ENCODE measurements at places on chromosomes 1 and 21. TPM values are rescaled to one million over a fixed set of nuclear protein-coding genes. Genes with fewer than 3 reads are reported as not detected.

- DNase-seq = no peak
Measured at GRCh38 chr1:221878134-221878533, 136.2 kb upstream of the DUSP10 start.

GRCh38 chr21:17742181-17742580 is 77.0 kb downstream of the C21orf91 start:
- DNase-seq = no peak

DNA sequence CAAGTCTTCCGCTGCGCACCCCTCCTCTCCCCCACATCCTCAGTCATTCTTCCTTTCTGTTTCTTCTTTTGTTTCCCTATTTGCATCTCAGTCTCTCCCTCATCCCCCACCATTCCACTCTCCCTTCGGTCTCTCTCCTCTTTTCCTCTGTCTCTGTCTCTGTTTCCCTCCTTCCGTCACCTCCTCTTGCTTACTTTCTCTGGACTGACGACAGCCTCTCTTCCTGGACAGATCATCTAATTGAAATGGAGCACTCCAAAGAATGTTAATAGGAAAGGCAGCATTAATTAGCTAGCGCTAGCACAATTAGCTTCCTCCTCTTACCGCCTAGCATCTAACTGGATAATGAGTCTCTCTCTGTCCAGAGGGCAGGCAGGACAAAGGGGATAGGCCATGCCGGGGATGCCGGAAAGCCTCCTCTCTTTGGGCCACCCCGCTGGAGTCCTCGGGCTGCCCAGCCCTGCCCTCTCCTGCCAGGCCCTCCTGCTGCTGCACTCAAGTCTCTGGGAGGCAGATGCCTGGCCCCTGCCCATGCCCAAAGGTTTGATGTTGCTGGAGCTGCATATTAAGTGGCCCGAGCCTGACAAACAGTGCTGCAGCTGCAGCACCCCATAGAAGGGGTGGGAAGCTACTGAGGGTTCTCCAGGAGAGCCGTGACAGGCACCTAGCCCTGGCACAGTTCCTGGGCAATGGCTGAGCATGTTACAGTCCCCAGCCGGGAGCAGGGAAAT is 20.8 kb downstream of the DISP3 start:
- no peak for DNase-seq

DNA sequence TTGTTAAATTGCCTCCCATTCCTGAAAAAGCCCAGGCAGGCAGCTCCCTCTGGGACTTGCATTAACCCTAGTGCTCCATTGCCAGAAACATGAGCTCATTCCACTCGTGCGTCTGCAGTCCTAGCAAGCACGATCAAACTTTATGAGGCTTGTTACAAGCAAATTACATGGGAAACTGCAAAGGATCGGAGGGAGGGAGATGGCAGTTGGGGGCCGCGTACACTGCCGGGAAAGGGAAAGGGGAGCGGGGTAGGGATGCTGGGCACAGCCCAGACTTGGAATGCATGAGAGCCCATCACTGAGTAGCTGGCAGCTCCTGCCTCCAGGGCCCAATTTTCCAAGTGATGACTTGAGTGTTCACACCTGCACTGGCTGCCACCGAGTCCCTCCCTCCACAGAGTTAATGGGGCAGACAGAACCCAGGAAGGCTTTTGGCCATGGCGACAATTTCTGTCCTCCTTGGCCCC is 169.9 kb downstream of the BRINP2 start:
- DNase-seq = no peak

DNA sequence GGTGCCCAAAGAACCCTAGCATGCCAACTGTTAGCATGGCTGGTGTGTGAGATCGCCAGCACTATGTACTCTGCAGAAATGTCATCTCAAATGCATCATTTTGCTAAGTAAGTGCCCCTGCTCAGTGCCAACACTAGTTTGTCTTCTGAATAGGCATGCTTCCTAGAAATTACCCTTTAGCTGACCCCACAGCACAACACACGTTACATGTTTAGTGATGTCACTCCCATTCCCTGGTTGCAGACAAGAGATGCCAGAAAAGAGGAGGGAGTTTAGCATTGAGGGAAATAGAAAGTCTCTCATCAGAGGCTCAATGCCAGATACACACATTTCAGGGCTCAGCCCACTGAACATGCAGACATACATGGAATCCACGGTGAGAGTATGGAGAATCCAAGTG is 9.3 kb upstream of the ST6GALNAC3 start:
- DNase-seq = no peak

DNA sequence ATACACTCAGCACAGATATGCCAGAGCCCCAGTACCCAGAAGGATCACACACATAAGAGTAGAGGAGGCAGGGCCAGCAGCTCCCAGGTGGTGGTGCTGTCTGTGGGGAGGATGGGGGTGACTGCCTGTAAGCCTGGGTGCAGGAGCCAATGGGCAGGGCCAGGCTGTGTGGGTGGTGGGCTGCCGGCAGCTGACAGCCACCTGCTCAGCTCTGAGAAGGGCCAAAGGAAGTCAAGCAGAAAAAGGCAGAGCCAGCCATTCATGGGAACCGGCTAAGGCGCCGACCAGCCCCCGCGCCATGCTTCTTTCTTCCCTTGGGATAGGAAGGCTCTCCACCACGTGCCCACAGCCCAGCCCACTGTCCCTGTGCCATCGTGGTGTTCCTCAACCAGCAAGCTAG is 14.1 kb downstream of the PIK3C2B start:
- no peak for DNase-seq

The WDR64 gene
- total RNA-seq = not detected

GRCh38 chr1:39802496-39803260 is 14.0 kb upstream of the BMP8B start:
- no peak for DNase-seq

The SPRR2E gene
- not detected for total RNA-seq

DNA sequence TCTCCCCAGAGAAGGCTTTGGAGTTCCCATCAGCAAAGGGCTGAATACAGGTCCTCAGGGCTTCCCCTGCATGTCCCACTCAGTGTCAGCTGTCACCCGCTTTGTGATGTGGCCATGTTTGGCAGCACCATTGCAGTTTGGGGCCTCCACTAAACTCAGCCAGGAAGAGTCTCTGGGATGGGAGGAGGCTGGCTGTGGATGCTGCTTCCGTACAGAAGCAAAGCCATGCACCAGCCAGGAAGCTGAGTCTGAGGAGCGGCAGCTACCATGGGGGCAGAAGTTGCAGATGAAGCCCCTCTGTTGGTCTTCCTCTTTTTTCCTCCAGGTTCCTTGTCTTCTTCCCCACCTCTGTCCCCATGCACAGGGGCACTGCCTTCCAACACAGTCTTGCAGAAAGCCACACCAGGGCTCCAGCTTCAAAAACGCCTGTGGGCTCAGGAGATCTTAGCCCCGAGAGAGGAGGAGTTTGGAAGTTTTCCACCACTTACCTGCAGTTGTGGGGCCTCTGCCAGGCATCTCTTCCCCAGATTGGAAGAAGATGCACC is 416.8 kb downstream of the NPHP4 start:
- no peak for DNase-seq

The ERICH3 gene
- total RNA-seq = not detected

The VANGL1 gene
- 5.2 TPM for total RNA-seq

The C1orf116 gene
- total RNA-seq = 0.81 TPM

The IL19 gene
- not detected for total RNA-seq

GRCh38 chr1:19698181-19698580 is 33.5 kb downstream of the HTR6 start:
- no peak for DNase-seq

DNA sequence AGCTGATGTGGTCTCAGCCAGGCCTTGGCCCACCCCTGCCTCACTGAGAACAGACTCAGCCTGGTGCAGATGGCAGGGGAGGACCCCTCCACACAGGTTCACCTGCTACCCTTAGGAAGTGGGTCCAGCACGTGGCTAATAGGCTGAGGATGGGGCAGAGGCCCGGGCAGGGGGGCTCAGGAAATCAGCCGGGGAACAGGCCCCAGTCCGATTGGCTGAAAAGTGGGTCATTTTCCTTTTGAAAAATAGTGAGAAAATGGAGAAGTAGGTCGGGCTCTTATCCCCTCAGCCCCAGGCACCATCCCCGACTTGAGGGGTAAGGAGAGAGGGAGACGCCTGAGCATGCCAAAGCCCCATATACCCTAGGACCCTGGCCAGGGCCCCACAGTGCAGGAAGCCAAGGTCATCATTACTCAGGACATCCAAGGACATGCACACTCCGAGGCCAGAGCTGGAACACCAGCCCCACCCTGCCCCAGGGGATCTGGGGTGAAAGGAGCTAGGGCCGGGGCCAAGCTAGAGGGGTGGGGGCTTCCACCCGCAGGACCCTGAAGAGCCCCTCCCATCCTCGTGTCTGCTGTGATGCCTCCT is 11.0 kb downstream of the DLGAP3 start:
- DNase-seq = no peak

The GPR37L1 gene
- total RNA-seq = 0.05 TPM

GRCh38 chr1:223707256-223708000 is 4.9 kb upstream of the CAPN2 start:
- DNase-seq = peak; percentile 63

- no peak for DNase-seq
Measured at GRCh38 chr1:8604041-8604945, 213.1 kb downstream of the RERE start.

DNA sequence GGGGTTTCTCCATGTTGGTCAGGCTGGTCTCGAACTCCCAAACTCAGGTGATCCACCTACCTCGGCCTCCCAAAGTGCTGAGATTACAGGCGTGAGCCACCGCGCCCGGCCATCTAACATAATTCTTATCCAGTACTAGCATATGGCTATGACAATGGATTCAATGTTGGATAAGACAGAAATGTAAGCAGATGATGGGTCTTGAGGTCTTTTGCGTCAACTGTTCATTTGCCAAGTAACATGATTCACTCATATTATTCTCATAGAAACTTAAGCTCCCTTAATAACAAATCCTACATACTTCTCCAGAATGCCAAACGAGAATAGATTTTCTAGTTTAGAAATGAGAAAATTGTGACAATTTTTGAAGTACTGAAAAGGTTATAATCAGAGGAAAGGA is 170.3 kb downstream of the RGS7 start:
- DNase-seq = no peak

The ITGB3BP gene
- 8.4 TPM for total RNA-seq

DNA sequence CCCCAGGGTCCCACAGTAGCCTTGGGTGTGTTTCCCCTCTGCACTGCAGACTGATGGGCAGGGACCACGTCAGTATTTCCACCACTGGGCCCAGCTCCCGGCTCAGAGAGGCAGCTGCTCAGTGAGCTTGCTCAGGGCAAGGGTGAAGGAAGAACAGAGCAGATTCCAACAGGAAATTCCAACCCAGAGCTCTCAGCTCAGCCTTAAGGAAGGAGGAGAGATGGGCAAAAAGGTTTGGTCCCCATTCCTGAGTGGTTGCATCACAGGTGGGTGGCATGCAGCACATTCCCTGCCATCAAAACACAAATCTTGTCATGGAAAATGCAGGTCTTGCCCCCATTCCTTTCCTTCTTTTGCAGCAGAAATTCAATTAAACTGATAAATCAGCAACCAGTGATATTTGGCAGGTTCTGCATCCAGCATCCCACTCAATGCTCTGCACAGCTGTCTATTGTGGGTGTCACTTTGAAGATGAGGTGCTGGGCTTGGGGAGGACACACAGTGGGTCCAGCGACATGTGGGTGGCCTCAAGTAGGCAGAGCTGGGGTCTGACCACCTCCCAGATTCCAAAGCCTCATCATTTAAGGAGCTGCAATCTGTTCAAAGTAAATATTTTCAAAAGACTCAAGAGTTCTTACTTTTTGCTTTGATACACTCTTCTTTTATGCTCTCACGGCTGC is 315.4 kb downstream of the DSCAM start:
- no peak for DNase-seq

The ZNF683 gene
- total RNA-seq = not detected

DNA sequence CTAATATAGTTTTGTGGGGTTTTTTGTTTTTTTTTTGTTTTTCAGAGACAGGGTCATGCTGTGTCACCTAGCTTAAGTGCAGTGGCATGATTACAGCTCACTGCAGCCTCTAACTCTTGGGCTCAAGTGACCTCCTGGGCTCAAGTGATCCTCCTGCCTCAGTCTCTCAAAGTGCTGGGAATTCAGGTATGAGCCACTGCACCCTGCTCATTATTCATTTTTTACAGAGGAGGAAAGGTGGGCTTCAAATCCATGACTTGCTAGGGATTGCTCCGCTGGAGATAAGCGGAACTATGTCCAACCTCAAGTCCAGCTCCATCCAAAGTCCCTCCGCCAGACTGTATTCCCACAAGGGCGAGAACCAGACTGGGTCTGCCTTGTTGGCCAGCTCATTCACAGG is 8.0 kb upstream of the SPOCD1 start:
- no peak for DNase-seq

The PPIAL4G gene
- total RNA-seq = not detected

DNA sequence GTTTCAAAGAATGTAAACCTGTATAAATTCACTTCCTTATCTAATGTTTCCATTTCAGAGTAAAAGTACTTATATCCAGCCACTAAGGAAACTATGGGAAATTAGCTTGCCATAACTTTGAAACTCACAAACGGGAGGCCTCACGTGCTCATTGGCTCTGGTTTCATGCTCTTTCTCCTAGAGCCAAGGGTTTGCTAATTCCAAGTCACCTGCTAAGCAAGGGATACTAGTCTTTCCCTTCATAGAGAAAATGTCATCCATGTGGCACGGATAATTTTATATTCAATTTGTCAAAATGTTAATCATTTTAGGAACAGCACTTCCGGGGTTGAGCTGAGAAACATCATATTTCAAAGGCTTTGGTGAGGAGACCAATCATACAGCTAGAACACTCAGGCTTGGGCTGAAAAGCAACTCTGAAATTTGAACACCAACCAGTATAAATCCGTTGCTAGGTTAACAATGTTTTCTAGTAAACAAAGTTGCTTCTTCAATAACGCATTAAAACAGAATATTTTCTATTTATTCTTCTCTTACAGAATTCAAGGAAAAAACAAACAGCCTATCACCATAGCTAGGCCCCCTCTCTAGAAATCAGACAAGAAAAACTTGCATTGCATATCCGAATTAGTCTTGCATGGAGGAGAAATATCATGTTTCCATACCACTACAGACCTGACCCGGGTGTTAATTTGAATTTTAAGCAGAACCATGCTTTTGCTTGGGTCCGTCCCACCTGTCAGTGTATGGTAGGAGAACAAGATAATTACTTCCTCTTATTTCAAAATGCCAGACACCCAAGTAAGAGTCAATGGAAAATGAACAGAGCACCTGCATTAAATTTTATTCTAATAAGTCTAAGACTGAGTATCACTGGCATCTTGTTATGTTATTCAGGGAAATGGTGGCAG is 196.1 kb upstream of the ESRRG start:
- no peak for DNase-seq

GRCh38 chr1:83499998-83500397 is 498.9 kb downstream of the TTLL7 start:
- DNase-seq = no peak

- DNase-seq = no peak
Measured at GRCh38 chr1:109879881-109880525, 30.6 kb upstream of the CSF1 start.

The FMO3 gene
- total RNA-seq = 1.2 TPM

- no peak for DNase-seq
Measured at GRCh38 chr1:5939271-5940170, 52.7 kb downstream of the NPHP4 start.

The RAB3B gene
- total RNA-seq = not detected

- DNase-seq = no peak
Measured at GRCh38 chr1:89780721-89781120, 40.1 kb upstream of the LRRC8D start.

Data from Right ventricle myocardium superior (tissue), 1 donor.